ENCODE measurements at places on chromosomes 2 and 18. TPM values are rescaled to one million over a fixed set of nuclear protein-coding genes. Genes with fewer than 3 reads are reported as not detected.

Gene RESP18
- total RNA-seq = not detected

Gene GCG
- total RNA-seq = not detected

Gene LRP1B
- total RNA-seq = 0.18 TPM

Gene WIPF1
- total RNA-seq = 29.2 TPM

Gene CCDC68
- total RNA-seq = 5.4 TPM

Gene NEB
- 0.18 TPM for total RNA-seq

GRCh38 chr18:79798346-79798998, 734 bp downstream of the KCNG2 start:
- DNase-seq = no peak

- no peak for DNase-seq
These were observed 254.8 kb upstream of the DSEL start for GRCh38 chr18:67771271-67771670.

DNA sequence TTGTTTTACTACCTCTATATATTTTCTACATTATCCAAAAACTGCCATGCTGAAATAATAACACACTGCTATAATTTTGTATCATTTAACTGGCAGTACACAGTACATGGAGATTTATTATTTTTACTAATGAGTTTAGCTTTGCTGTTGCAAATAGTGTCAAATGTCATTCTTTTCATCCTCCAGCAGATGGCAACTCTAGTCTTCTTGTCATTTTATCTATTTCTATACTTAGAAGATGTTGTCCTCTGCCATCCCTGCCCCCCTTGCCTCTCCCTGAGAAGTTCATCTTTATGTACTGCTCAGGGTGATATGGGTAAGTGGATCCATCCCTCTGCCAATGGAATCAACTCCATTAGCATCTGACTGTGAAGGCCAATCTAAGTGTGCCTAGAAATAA, 21.7 kb upstream of the LRRTM1 start:
- DNase-seq = no peak

GRCh38 chr18:50268022-50268747, 1.9 kb upstream of the CFAP53 start:
- peak; percentile 74 for DNase-seq

- no peak for DNase-seq
These were observed 25.9 kb upstream of the RAPGEF4 start for GRCh38 chr2:172709566-172710291.

DNA sequence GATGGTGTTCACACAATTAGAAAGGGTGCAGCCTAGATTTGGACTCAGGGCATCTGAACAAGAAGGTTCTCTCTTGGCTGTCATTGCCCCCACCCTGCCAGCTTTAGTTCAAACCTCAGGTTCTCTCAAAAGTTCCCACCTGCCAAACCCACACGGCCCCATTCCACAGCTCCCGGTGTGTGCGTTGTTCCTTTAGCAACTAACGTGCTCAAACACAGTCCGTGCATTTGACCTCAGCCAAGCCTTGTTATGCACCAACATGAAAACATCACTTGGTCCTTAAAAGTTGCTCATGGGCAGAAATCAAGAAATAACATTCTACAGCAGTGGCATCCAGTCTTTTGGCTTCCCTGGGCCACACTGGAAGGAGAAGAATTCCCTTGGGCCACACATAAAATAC, 32.0 kb downstream of the LOXHD1 start:
- no peak for DNase-seq

GRCh38 chr2:239309398-239310245, 91.2 kb downstream of the HDAC4 start:
- peak; percentile 53 for DNase-seq

- peak; percentile 77 for DNase-seq
These were observed 1.4 kb upstream of the RNF152 start for GRCh38 chr18:61893971-61894750.

DNA sequence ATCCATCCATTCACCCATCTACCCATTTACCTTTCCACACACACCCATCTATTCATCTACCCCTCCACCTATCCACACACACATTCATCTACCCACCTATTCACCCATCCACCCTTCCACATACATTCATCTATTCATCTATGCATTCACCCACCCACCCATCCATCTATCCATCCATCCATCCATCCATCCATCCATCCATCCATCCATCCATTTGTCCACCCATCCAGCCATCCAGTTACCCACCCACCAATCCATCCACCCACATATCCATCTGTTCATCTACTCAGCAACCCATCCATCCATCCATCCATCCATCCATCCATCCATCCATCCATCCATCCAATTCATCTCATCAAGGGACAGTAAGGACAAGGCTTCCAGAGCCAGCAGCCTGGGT, 74.0 kb downstream of the INHBB start:
- no peak for DNase-seq

DNA sequence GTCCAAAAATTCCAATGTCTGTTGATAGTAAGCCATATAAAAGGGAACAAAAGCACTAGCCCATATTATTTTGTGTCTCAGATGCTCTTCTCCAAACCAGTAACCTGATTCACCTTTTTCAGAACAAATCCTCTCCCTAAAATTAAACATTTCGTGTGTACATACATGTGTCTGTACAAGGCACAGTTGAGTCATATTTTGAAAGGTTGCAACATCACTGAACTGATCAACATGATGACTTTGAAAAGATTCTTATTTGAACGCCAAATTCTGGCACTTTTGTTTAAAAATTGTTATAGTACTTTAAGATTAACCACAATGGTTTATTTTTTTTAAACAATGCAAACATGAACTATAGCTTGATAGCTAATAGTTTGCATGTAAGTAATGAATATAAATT, 102.5 kb downstream of the RIT2 start:
- no peak for DNase-seq

GRCh38 chr2:38095996-38096861, 20.3 kb upstream of the CYP1B1 start:
- no peak for DNase-seq

DNA sequence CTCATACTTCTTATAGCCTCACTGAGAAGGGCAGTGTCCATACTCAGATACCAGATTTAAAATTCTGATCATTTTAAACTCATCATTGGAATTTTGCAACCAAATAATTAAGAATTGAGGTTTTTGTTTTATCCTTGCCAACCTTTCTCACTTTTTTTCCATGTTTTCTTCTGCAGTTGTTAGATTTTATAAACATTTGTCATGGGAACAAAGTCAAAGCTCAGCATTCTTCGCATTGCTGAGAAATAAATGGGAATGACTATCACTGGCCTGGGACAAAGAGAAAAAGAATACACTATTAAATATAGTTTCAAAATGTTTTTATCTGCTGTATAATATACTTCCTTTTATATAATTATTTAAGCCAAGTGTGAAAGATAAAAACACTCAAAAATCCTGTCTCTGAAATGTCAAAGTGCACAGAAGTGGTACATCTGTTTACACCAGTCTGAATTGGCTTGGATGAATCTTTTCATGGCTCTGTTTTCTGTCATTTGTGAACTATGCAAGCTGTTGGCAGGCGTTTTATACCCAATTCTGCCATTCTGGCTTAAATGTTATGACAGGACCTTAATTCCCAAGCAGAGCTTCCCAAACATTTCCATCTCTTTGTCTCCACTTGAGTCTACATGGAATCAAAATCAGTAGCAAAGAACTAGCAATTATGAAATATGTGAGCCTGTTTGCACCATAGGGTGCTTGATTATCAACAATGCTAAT, 249.3 kb upstream of the SYT4 start:
- DNase-seq = no peak

DNA sequence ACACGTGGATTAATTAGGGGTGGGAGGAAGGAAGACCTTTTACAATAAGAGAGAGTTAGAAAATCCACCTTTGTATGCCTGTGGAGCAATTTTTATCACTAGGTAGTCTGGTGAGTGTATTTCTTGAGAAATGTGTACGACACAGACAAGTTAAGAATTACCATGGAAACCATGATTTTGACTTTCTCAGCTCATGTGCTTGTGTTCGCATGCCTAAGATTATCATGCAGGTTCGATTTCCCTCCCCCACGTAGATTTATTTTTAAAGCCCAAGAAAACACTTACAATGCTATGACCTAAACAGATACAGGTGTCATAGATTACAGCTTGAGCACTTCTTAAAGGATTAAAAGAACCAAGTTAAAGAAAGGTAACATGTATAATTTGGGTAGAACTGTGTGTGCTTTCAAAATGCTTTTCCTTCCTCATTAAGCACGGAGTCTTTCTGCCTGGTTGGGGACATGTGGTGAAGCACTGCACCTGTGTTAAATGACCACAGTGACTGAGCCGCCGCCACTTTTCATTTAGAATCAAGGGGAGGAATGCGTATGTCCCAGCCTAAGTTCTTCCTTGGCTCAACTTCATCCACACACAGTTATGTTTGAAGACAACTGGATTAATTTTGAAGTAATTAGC, 16.6 kb downstream of the SERTAD2 start:
- no peak for DNase-seq

GRCh38 chr2:89844221-89844943, 1152.9 kb downstream of the RPIA start:
- DNase-seq = no peak

DNA sequence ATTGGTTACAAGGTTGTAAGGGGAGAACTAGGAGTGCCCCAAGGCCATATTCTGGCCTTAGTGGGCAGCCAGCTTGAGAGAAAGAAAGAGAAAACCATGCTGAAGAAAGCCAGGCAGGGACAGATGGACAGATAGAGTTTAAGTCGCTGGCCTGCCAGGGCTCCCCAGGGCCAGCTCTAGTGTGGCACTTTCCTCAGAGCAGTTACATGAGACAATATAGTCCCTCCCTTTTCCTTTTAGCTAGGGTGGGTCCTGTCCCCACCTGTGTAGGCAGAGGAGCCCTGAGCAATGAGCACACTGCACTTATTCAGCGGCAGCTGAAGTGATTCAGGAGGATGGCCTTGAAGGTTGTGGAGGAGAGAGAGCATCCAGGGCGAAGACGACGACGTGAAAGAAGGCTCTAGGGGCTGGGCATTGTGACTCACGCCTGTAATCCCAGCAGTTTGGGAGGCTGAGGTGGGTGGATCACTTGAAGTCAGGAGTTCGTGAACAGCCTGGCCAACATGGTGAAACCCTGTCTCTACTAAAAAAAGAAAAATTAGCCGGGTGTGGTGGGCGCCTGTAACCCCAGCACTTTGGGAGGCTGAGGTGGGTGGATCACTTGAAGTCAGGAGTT, 152.0 kb upstream of the SLC1A4 start:
- DNase-seq = peak; percentile 45

DNA sequence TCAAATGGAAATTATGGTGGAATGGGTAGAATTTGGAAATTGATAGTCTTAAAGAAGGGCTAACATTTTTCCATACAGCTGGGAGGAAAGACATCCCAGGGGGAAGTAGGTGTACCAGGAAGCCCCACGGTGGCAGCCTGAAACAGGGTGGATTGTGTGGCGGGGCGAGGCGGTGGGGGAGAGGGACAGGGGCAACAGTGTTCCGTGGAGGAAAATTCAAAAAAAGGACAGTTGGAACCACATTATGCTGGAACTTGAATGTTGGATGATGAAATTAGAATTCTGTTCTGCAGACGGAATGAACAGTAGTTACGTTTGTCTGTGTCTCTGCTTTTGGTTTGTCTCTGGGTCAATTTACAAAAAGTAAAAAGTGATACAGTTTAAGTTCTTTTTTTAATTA, 10.6 kb upstream of the CIB4 start:
- no peak for DNase-seq

- no peak for DNase-seq
These were observed 464.6 kb downstream of the CNTNAP5 start for GRCh38 chr2:124489686-124490085.

- DNase-seq = no peak
These were observed 10.4 kb downstream of the COBLL1 start for GRCh38 chr2:164831180-164831579.

- DNase-seq = no peak
These were observed 97.1 kb upstream of the TMEM200C start for GRCh38 chr18:5992381-5992780.

DNA sequence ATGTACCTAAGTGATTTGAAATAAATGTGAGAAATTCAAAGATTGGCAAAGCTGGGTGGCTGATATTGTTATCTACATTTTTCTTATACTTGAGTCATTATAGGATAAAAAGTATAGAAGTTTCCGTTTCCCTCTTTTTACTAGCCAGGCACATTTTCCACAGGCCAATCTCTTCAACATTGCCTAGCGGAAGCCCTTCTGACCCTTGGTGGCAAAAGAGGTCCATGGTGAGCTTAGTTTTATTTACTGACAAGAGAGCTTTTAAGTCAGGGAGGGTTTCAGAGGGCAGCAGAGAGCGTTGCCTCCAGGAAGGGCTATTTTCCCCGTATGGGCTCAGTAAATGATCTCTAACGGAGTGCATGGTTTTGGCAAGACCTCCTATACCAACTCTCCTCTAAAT, 15.1 kb upstream of the RHOB start:
- no peak for DNase-seq

GRCh38 chr2:143545059-143545948, 416.1 kb downstream of the ARHGAP15 start:
- DNase-seq = no peak

GRCh38 chr2:20224164-20224715, 690 bp downstream of the SDC1 start:
- DNase-seq = no peak

DNA sequence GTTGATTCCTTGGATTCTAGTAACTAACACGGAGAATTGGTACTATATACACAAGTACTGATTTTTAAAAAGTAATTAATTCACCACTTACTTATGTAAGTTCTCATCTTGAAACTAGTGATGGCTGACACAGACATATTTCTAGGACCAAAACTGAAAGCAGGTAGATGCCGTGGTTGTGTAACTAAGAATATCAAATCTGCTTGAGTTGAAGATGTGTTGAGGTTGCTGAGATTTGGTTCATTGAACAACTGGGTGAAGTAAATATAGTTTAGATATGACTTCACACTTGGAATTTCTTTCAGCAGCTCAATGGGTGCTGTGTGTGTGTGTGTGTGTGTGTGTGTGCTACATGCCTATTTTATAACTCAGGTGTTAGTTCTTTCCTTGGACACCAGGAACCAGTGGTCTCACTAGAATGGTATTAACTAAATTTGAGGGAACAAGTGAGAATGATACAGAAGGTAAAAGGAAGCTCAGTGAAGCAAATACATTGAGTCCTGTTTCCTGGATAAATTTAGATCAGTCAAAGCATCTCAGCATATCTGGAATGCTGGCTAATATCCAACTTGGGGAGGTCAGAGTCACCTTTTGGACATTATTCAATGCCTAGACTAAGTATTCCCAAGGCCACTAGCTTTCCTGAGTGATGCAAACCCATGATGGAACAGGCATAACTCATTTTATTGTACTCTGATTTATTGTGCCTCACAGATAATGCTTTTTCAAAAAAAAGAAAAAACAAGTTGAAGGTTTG, 110.7 kb upstream of the ZEB2 start:
- no peak for DNase-seq

DNA sequence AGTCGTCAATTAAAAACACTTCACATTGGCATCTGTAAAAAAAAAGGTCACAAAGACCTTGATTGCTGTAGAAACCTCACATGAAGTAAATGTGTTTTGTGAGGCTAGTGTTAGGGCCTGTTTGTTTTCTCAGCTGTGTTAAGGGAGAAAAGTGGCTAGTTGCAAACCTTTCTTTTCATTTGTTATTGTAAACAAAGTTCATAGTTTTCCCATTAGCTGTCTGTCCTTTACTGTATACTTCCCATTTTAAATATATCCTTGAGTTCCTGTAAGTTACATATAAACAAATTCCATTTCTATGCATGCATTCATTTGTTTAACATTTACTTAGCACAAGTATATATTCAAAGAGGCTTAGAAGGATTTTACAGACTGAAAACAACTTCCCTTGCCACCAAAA, 1250.2 kb downstream of the LRP1B start:
- DNase-seq = no peak
